ENCODE measurements at places on chromosomes 16 and 17.

- no peak for DNase-seq
These were observed 18.4 kb upstream of the G6PC1 start for GRCh38 chr17:42882166-42882565.

DNA sequence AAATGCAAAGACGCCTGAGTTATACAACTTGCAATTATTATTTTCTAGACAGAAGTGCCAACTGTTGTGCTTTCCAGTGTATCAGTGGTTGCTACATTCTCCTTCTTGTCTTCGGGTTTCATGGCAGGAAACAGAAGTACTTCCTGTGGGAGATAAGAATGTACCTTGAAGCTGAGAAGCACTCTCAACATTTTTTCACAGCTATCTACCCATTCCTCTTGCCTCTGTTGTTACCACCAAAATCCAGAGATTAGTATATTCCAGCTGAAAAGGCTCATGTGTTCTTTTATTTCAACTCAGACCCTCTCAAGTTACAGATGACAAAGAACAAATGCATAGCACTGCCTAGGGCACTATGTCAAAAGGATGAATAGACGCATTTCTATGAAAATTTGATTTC, 4.8 kb upstream of the ADAT1 start:
- DNase-seq, result no peak

- no peak for DNase-seq
These were observed 282.9 kb upstream of the IRX5 start for GRCh38 chr16:54647725-54648221.

DNA sequence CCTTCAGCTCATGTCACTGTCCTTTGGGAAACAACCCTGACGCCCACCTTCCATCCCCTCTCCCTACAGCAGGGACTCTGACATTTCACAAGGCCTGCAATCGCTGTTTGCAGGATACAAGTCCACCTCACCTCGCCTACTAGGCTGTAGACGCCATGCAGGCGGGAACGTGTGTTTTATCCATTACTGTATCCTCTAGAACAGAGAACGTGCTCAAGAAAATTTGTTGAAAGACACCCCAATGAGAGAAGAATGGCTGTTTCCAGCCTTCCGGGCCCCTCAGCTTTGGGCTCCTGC, 1.5 kb upstream of the TTYH2 start:
- DNase-seq, result no peak

GRCh38 chr16:84949772-84950436, 61.4 kb downstream of the ZDHHC7 start:
- DNase-seq, result no peak

DNA sequence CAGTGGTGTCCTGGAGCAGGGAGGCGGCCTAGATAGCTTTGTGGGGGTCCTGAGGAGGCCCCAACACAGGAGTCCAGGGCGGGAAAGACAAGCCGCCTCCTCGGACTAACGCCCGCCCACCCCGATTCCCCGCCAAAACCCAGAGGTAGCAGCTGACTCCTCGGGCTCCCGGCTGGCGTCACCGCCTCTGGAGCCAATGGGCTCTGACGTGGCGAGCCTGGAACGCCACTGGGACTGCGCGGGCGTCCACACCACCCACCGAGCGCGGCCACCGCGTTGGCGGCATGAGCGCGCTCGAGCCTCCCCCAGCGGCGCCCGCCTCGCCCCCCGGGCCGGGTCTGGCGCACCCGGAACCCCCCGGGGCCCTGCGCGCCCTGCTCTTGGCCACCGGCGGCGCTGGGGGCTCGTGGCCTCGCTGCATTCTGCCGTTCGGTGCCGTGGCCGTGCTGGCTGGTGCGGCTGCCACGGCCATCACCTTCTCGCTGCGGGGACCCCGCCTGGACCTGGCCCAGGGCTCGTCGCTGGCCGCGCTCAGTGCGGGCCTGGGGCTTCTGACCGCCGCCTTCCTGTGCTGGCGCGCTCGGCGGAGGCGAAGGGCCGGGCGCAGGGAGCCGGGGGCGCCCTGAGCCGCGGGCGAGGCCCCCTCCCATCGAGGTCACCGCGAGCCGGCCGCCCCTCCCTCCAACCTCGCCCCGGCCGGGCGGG, 3.4 kb upstream of the NTN3 start:
- DNase-seq, result peak; percentile 11

DNA sequence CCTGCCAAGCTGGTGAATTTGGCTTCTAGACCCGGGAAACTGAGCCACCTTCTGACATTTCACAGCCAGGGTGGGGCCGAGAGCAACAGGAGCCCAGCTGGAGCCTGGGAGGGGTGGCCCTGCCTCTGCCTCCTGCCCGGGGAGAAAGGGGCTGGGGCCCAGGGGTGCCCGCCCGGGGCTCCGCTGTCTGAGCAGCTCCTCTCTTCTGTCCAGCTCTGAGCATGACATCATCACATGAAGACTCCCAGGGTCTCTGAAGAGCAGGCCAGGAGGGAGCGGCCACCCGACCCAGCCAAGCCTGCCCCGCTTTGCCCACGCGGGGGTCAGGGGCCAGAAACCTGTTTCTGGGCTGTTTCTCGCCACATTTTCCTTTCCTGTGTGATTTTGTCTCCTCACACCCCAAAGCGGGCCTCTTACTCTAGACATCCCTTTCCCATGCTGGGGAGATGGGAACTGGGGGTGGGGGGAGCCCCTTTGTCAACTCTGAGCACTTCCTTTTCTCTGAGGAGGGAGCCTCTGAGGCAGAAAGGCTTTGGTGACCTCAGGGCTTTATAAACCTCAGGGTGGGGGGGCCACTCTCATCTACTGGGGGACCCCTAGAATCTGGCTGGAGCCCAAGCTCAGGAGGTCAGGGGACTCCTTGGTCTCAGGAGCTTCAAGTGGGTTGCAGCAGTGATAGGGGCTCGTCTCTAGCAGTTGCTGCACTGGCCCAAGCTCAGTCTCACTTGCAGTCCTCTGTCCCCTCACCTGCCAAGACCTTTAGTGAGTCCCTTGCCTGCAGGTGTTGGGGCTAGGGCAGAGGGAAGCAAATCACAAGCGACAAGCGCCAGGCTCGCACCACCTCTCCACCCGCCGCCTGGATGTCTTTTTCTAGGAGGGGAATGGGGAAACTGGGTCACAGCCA, 7.6 kb downstream of the UBALD2 start:
- DNase-seq, result no peak

DNA sequence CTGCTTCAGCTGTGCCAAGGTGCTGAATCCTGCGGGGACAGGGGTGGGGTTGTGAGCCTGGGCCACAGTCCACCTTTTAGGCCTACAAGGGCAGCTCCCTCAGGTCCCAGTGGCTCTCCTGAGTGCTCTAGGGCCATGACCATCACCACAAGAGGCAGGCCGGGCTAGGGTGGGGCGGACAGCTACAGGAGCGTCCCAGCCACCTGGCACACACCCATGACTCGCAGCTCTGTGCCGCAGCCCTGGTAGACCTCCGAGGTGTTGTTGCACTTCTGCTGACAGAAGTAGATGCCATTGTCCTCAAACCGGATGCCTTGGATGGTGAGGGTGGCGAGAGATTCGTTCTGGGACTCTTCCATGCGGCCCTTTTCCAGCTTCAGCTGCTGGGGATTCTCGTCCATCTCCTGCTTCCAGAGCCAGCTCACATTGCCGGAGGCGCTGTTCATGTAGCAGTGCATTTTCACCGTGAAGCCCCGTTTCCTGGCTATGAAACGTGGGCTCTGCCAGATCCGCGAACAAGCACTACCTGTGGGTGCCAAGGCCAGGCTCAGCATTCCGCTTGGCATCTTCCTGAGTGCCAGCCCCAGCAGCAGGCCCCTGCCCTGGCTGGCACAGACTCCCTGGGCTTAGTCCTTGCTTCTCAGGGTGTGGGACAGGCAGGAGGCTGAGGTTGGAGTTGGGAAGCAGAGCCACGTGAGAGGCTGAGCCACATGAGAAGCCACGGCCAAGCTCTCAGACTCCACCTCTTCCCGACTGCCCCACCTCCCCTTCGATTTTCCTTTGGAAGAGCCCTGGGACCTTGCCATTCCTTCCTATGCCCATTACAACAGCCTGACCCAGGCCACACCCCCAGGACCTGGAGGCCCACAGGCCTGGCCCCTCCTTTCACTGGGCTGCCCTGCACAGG, 2.0 kb downstream of the CD79B start:
- DNase-seq, result peak; percentile 37

- DNase-seq, result no peak
These were observed 33.5 kb downstream of the TMEM186 start for GRCh38 chr16:8763899-8764298.

DNA sequence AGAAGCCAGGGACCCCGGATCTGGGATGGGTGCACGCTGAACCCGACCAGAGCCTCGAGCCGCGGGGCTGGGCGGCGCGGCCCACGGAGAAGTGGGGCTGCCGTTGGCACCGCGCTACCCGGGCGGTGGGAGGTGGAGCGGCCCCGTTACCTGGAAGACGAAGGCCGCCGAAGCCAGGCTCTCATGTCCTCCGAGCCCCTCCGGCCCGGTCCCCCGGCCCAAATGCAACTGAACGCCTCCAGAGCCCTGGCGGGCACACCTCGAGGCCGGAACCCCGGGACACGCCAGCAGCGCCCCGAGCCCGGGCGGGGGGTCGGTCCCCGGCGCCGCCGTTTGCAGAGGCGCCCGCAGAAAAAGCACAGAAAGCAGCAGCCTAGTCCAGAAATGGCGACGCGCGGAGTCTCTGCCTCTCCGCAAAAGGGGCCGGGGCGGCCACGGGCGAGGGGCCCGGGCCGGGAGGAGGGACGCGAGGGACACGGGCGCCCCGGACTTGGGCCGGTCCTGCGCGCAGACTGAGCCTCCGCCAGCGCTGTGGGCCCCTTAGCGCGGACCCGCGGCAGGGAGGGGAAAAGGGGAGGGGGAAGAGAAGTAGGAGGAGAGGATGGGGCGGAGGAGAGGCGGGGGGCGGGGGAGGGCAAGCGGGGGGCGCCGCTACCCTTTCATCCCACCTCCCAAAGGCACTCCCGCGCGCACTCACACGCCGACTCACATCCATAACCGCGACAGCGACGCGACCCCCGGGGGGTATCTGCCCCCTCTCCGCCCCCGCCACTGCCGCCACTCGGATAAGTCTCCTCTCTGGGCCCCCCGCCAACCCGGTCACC, 1.4 kb downstream of the AXIN2 start:
- no peak for DNase-seq

DNA sequence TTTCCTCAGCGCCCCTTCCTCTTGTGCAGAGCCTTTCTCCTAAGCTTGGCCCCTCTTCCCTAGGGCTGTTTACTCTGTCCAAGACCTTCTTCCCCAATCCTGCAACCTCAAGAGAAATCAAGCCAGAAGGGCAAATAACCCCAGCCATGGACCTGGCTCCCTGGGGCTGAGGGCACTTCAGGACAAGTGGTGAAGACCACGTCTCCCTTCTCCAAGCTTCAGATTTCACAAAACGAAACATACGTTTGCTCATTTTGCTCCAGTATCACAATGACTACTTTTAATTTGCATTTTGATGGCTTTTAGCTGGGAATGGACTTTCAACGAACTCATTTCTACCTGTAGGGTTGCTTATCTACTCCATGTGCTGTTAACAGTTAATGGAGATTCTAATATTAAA, 139.8 kb upstream of the CACNG5 start:
- no peak for DNase-seq

DNA sequence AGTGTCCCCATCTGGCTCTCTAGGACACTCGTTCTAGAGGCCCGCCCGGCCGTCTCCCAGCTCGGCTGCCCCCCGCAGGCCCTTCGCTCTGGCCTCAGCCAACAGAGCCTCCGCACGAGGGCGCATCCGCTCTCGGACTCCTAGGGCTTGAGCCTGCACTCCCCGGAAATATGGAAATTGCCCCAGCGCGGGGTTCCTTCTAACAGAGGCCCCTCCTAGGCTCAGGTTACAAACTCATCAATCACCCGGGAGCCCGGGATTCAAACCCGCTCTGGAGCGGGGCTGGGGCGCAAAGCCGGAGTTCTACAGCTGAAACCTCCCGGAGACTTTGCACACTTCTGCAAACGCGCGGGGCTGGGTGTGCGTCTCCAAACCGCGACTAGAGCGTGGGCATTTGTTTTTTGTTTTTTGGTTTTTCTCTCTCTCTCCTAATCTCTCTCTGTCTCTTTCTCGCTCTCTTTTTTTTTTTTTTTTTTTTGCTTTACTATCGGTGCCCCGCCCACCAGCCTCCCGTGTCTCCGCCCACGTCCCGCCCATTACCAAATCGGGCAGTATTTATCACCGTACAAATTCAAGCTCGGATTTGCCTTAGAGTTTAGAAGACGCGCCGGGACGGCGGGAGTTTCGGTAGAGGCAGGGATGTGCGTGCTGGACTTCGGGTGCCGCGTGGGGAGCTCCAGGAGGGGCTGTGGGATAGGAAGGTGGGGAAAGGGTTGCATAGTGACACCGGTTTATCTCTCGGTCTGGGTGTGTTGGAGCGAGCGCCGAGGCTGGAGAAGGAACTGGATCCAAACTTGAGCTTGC, 2.4 kb upstream of the FOXL1 start:
- DNase-seq, result no peak

GRCh38 chr16:81390840-81391239, 53.8 kb upstream of the CMIP start:
- no peak for DNase-seq

Data from cerebellar nuclear complex (tissue), 1 donor.